ENCODE measurements at places on chromosomes 5 and 9. TPM values are rescaled to one million over a fixed set of nuclear protein-coding genes. Genes with fewer than 3 reads are reported as not detected.

GRCh38 chr5:80615266-80615914 lies 39.1 kb upstream of the MSH3 start:
- no peaks in the 10 kb centered on the region for H3K27me3 ChIP-seq
- no peak overlapping the region for H3K27ac ChIP-seq
- H3K36me3 ChIP-seq = peaks cover 9% of the 10 kb centered on the region
- no peak for DNase-seq
- H3K4me1 ChIP-seq = no peaks in the 10 kb centered on the region

DNA sequence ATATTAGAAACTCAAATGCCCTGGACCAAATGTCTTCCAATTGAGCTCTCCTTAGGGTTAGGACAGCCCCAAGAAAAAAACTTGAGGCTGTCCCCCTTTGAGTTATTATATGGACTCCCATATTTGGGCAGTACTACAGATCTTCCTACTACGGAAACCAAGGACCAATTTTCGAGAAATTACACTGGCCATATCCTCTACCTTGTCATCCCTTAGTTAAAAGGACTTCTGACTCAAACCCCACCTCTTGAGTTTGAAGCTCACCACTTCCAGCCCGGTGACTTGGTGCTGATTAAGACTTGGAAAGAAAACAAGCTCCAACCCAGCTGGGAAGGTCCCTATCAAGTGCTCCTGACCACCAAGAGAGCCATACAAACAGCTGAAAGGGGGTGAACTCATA lies 497.0 kb upstream of the GRAMD2B start:
- H3K27ac ChIP-seq = no peak overlapping the region
- H3K4me3 ChIP-seq = no peak overlapping the region
- no peaks in the 10 kb centered on the region for H3K36me3 ChIP-seq
- no peak for DNase-seq
- H3K4me1 ChIP-seq = no peaks in the 10 kb centered on the region
- no peaks in the 10 kb centered on the region for H3K27me3 ChIP-seq

- no peaks in the 10 kb centered on the region for H3K4me1 ChIP-seq
- H3K36me3 ChIP-seq = peaks cover 28% of the 10 kb centered on the region
These were observed 23.7 kb downstream of the KIAA1191 start for GRCh38 chr5:176337913-176338312.

DNA sequence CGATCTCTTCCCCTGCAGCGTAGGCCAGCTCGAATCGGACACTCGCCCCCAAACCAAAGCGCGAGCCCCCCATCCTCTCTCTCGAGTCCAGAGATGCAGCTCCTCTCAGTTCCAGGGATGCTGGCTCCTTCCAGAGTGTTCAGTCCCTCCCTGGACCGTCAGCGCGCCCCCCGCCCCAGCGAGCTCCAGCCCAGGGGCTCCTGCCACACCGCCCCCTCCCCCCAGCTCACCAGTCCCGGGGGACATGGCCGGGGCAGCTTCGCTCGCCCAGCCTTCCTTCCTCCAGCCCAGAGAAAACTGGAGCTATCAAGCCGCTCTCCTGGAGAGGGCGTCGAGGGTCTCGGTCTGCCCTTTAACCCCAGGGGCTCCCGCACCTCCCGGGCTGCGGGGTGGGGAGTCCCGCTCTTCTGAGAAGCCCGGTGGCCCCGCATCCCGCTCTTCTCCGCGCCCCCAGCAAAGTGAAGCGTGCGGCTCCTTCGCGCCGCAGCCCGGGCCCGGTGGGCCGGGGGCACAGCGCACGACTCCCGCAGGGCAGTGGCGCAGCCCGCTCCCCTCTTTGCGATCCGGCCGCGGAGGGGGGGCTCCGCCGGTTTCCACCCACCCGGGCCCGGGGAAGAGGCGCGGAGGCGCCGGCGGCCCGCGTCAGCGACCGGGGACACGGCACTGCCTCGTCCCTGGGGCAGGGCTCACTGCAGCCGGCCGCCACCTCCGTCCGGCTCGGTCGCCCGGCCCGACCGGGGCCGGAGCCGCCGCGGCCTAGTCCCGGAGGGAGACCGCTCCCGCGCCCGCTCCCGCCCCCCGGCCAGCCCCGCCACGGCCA lies 587 bp downstream of the MIER3 start:
- peaks cover 29% of the 10 kb centered on the region for H3K27me3 ChIP-seq
- DNase-seq = peak; percentile 31
- peaks cover 24% of the 10 kb centered on the region for H3K4me1 ChIP-seq
- peaks cover 11% of the 10 kb centered on the region for H3K36me3 ChIP-seq

PCDHB13 gene
- not detected for total RNA-seq
